ENCODE measurements at places on chromosomes 12 and 14.
A peak's percentile ranks its signal among the peaks of the same experiment; 100 is the strongest.

- DNase-seq = no peak
Observed at GRCh38 chr12:71447691-71448132, 8.1 kb downstream of the LGR5 start.

- DNase-seq = peak; percentile 20
Observed at GRCh38 chr12:106956048-106956578, 406 bp downstream of the TMEM263 start.

GRCh38 chr12:45670346-45671065 lies 59.0 kb upstream of the ARID2 start:
- DNase-seq = no peak

DNA sequence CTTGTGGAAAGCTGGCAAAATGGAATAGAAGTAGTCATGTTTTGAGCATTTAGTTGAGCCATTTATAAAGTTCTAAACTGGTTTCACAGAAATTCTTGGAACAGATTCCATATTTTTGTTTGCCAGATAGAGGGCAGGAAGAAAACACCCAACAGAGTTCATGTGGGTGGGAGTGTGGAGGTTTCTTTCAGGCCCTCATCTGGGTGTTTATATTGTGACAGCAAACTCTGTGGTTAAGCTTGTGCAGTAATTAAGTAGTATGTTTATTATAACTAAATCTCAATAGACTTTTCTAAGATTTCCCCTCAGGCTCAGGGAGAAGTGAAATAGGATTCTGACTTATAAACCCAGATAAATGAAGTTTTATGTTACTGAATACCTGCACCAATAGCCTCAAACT lies 57.4 kb downstream of the SPPL3 start:
- DNase-seq = no peak

DNA sequence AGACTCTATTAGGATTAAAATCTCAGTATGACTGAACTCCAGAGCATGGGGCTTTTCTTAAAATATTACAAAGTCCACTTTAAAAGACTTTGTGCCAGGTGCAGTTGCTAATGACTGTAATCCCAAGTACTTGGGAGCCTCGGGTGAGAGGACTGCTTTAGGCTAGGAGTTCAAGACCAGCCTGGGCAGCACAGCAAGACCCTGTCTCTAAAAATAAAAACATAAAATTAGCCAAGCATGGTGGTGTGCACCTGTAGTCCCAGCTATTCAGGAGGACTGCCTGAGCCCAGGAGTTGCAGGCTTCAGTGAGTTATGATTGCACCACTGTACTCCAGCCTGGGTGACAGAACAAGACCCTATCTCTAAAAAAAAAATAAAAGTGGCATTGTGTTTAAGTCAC lies 33.2 kb downstream of the ATF7 start:
- no peak for DNase-seq

GRCh38 chr12:88142610-88142991 lies 494 bp downstream of the TMTC3 start:
- DNase-seq = peak; percentile 5

DNA sequence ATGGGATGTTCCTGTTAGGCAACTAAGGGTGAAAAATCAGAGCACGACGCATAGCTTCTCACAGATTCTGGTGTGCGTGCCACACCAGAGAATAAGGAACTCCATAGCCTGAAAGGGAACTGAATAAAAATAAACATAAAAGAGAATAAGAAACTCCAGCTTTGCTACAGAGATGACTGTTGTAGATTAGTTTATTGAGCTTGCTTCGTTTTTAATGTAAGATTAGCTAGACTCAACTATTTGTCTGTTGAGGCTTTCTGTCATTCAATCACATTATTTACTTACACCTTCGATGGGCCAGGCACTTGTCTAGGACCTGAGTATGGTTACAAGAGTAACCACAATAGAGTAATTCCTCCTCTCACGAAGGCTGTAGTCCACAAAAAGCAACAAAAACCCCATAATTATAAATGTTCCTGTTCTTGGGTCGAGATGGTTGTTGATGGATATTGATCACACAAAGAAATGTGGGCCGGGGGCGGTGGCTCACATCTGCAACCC lies 807 bp upstream of the ZCCHC8 start:
- no peak for DNase-seq

DNA sequence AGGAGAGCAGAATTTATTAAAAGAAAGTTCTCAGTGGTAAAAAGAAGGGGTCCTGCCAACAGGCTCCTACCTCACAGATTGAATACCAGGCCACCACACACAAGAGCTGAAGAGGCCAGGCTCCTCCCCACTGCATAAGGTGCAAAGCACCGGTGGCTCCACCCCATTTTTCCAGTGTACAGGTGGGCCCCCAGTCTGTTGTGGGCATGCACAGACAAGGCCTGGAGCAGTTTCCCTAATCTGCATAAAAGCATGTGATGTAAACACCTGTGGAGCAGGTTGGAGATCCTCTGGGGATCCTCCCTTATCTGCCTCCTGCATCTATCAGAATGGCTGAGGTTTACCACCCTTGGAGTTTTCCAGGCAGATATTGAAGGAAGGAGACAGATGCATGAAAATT lies 45.7 kb upstream of the PDZRN4 start:
- no peak for DNase-seq

DNA sequence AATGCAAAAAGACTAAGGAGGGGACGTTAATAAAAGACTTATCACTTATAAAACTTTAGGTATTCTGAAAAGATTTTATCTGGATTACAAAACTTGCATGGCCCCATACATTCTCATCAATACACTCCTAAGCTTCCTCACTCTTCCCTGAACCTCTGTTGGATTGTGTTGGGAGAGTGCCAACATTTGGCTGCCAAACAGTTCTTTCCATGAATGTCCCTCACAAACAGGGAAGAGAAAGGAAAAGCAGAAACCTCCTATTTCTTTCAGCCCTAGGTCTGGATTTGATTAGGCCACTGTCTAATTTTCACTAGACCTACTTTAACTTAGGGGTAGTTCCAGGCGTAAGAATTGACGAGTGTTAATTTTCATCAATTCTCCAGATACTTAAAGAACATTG lies 11.7 kb downstream of the PTHLH start:
- DNase-seq = no peak

DNA sequence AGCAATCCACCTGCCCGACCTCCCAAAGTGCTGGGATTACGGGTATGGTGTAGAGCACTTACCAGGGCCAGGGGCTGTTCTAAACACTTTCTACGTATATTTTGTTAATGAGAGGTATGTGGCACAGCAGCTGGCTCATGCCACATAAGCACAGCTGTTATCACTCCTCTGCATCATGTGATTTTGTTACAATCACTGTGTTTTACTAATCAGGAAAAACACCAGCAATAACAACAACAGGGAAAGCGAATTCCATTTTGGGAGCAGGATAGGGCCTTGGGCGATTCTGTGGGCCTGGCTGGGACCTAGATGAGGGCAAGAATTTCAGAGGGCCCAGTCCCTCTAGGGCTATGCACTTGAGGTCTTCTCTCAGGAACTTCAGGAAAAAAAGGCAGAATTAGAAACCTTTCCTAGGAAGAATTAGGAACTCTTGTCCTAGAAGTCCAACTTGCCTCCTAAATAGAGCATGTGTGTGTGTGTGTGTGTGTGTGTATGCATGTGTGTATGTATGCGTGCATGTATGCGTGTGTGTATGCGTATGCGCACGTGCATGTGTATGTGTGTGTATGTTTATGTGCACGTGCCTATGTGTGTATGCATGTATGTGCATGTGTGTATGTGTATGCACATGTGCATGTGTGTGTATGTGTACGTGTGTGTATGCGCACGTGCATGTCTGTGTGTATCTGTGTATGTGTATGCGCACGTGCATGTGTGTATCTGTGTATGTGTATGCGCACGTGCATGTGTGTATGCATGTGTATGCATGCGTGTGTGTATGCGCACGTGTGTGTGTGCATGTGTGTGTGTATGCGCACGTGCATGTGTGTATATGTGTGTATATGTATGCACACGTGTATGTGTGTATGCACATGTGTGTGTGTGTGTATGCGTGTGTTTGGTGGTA lies 41.8 kb upstream of the CORO1C start:
- no peak for DNase-seq

DNA sequence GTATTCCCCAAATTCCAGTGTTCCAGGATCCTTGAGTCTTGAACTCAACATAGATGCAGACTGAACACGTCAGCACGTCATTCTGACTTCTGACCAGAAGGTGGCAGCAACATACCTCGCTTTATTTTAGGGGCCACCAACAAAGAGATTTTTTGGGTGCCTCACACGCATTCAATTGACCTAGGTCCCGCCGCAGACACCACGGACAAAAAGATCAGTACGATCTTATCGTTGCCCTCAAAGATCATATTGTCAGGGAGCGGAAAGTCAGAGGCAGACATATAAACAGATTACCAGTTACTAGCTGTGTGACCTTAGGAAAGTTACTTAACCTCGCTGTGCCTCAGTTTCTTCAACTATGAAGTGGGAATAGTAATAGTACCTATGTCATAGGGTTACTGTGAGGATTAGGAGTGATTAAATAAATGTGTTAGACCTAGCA lies 6.5 kb upstream of the PRPH start:
- DNase-seq = peak; percentile 38

GRCh38 chr14:32457213-32457920 lies 128.3 kb downstream of the AKAP6 start:
- DNase-seq = no peak

GRCh38 chr14:38547961-38548490 lies 292.1 kb upstream of the CLEC14A start:
- no peak for DNase-seq

GRCh38 chr12:26845057-26845666 lies 12.2 kb upstream of the ITPR2 start:
- DNase-seq = no peak
